Colonic mucosa (tissue), 4 donors: ENCODE measurements at places on chromosomes 11 and 22. TPM values are rescaled to one million over a fixed set of nuclear protein-coding genes. Genes with fewer than 3 reads are reported as not detected.

Gene SLC1A2
- total RNA-seq = 0.13 TPM

Gene TMPRSS13
- total RNA-seq = 1.5 TPM

Gene TECTA
- 0.20 TPM for total RNA-seq

Gene RFPL3
- total RNA-seq = not detected
